ENCODE measurements at places on chromosomes 12 and 14.

- no peak for DNase-seq
Measured at GRCh38 chr14:101357559-101358319, 203.6 kb upstream of the DIO3 start.

GRCh38 chr12:85277900-85278597 lies 2.0 kb upstream of the ALX1 start:
- no peak for DNase-seq

- DNase-seq, result no peak
Measured at GRCh38 chr14:23436327-23437132, 1.1 kb upstream of the MYH7 start.

- no peak for DNase-seq
Measured at GRCh38 chr14:98682726-98683125, 589.3 kb downstream of the BCL11B start.

DNA sequence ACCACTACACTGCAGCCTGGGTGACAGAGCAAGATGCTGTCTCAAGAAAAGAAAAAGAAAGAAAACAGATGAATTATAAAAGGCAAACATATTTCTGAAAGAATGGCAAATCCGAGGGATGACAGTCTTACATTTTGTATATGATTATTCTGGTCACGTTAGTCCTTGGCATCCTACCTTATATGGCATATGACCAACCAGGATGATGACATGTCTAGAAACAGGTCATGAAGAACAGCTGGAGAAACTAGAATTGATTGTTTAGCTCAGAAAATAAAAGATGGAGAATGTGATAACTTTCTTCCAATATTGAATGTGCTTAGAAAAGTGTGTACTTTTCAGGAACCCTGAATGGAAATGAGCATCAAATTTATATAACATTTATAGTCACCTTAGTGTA lies 19.2 kb downstream of the SLC2A14 start:
- DNase-seq, result no peak

DNA sequence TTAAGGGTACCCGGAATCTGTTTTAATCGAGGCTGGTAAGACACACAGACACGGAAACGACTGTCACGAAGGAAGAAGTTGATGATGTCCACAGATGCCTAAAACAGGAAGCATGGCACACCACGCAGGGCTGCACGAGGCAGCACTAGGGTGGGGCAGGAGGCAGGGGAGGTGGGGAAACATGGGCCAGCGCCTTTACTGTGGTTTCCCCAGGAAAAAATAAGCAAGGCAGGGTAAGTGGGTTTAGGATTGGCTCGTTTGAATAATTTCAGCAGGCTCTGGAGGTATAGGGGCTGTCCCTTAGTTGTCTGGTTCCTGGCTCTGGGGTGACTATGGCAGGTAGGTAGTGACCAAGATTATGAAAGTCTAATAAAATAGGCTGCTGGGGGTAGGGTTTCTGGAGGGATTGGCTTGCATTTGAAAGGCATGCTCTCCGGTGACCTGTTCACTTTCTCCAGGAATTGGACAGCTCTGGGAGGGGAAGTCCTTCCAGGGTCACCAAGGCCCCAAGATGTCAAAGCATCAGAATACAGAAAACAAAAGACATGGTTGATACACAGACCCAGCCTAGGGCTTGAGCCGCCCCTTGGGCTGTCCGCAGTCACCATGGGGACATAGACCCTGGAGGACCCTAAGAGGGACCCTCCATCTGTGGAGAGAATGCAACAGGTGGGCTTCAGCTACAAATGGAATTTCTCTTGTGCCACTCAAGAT lies 35.3 kb downstream of the MAP1LC3B2 start:
- no peak for DNase-seq

DNA sequence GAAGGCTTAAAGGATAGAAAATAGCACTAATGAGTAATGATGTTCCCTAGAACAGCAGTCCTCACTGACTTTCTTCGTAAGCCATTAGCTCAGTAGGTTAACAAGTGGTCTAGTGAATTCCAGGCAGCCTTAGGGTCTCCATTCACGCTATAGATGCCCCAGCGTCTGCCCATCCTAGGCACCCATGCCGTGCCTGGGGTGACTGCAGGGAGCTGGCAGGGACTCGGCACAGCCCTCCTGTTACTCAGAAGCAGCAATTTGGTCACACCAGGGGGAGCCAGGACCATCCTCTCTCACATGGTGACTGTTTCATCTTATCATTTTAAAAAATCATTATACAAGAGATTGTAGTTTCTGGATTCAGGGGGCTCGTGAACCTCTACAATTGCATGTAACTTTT lies 66.0 kb upstream of the TRAF3 start:
- DNase-seq, result no peak

GRCh38 chr12:26711569-26711968 lies 121.4 kb downstream of the ITPR2 start:
- DNase-seq, result no peak

GRCh38 chr12:52946334-52946733 lies 2.6 kb upstream of the KRT18 start:
- DNase-seq, result no peak

DNA sequence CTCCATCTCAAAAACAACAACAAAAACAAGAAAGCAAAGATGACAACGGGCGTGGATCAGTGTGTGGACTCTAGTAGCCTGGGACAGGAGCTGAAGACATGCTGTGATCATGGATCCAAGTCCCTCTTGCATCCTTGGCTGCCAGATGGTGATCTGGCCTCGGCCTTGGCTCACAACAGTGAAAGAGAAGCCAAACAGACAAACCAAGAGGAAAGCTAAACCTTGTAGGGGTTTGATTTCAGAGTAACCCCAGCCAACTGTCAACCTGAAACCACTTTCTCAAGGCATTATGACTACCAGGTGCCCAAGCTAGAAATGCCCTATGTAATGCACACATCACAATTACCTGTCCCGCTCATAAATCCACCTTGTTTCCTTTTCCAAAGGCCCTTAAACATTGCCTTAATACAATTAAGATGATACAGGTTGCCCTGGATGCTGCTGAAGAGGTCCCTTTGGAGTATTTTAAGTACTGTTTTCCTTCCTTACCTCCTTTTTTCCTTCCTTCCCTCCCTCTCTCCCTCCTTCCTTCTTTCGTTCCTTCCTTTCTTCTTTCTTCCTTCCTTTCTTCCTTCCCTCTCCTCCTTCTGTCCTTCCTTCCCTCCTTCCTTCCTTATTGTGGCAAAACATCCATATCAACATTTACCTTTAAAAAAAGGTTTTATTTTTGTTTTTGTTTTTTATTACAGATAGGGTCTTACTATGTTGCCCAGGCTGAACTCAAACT lies 41.4 kb upstream of the NINJ2 start:
- DNase-seq, result no peak

DNA sequence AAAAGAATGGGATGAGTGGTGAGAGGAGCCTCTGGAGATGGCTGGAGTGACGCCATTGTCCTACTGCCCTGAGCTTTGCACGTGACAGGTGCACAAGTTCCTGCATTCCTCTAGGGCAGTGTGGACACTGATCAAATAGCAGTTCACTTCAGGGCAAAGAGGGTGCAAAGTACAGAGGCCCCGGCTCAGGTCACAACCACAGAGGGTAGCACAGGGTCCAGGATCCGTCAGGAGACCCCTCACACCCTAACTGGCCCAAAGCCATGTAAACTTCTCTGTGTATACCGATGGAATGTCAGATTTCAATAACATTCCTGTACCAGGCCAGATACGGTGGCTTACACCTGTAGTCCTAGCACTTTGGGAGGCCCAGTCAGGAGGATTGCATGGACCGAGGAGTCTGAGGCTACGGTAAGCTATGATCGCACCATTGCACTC lies 10.4 kb upstream of the FBLN5 start:
- DNase-seq, result no peak

DNA sequence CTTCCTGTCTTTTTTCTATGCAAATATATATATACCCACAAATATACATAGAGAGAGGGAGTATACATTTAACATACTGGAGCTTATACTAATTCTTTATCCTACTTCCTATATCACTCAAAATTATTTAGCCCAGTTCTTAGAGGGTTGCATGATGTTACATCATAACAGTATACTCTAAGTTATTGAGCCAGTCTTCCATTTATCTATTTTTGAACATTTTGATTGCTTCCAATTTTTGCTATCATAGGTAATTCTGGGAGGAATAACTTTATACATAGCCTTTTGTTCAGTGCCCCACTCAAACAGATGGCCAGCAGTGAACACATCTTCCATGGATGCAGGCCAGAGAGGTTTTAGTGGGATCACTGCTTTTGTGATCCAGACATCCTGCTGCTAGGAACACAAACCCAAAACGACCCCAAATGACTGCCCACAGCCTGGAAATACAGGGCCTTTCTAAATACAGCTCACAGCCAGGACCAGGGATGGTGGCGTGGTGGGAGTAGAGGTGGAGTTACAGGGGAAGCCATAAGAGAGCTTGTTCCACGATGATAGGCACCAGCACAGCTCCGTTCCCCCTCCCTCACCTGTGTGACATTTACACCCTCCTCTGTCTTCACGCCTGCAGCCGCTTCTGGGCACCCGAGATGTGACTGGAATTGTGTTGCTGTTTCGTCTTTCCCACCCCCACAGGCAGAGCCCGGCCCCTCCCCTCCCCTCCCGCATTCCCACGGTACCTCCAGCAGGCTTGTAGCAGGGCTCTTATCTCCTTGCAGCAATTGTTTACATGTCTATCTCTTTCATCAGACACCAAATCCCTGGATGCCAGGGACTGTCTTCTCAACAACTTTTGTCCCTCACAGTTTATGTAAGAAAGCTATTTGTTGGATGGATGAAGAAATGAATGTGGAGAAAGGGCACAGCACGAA lies 30.7 kb upstream of the HDAC7 start:
- DNase-seq, result no peak

DNA sequence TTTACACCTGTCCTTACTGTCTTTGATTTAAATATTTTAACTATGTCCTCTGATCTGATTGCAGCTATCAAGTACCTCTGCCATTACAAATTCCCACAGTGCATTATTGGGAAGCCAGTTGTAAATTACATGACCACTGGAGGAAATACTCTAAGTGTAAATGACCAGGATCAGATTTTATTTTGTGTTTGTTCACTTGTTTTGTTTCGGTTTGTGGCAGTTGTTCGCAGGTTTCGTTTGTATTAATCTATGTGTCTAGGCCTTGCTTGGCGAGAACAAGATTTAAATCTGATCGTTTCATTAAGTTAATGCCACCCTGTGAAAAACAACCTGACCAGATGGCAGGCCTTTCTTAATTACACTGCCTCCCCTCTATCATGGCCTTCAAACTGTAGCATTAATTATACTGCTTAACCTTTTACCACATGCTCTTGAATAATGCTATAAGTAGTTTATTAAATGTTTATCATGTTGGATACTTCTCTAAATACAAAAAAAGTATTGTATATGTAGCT lies 990.1 kb downstream of the TMTC2 start:
- no peak for DNase-seq

DNA sequence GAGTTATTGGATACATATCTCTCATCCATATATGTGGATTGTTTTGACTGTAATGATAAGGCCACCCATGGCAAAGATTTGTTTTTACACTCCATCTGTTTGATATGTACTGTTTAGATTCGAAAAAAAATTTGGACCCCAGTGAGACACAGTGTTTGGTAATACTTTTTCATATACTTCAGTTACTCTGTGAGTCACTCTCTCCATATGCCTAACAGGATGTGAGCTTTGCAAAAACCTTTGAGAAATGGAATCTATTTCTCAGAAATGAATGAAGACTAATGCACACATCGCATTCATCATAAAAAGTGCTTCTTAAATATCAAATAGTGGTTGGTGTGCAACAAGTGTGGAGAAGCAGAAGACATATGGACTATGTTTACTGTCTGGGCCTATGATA lies 781.5 kb downstream of the SLC6A15 start:
- no peak for DNase-seq

- DNase-seq, result no peak
Measured at GRCh38 chr14:38078393-38078792, 129.3 kb upstream of the SSTR1 start.

GRCh38 chr12:95214466-95214865 lies 2.8 kb downstream of the FGD6 start:
- no peak for DNase-seq

- peak; percentile 10 for DNase-seq
Measured at GRCh38 chr12:53102883-53103807, at the start of gene SOAT2. Gene SOAT2, plus strand, starts transcription at chr12:53103486. Its CDS starts 92 bp downstream, at chr12:53103578.

DNA sequence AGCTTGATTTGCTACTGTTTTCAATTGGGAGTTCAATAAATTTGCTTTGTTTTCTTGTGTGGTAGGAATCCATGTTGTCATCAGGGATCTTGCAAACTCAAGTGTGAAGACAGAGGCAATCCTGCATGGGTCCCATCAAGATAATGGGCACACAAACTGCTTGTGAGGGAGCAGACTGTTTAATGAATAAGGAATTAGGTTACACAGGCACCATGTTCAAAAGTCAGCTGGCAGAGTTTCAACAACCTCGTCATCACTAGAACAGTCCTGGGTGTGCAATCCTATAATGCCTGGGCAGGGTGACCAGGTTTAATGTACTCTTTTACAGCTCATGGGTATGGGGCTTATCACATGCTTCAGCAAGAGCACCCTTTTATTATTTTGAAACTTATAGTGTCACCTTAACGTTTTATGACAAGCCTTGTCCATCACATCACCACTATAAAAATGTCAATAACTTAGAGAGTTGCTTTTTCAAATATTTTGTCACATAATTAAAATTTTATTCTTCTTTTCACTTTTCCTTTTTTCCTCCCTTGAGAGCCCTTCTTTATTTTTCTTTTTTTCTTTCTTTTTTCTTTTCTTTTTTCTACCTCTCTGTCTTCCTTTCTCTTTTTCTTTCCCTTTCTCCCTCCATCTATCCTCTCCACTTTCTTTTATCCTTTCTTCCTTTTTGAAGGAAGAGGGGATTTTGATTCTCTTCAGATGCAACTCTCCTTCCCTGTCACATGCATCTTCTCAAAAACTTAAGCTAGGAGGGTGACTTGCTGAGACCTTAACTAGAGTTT lies 252.2 kb upstream of the ATP2B1 start:
- no peak for DNase-seq

DNA sequence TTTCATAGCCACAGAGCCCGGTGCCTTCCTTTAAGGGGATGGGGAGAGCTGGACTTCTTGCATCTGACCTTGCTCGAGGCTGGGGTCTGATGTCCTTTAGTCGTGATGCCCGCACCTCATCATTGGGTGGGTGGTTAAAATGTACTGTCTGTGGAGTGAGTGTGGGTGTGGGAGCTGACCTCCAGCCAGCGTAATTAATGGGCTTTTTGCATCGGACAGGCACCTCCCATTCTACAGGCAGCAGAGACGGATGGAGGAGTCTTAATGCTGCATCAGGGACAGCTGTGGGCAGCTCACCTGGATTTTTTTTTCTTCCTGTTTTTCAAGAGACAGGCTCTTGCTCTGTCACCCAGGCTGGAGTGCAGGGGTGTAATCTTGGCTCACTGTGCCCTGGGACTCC lies 114.8 kb downstream of the PTPN11 start:
- DNase-seq, result no peak

DNA sequence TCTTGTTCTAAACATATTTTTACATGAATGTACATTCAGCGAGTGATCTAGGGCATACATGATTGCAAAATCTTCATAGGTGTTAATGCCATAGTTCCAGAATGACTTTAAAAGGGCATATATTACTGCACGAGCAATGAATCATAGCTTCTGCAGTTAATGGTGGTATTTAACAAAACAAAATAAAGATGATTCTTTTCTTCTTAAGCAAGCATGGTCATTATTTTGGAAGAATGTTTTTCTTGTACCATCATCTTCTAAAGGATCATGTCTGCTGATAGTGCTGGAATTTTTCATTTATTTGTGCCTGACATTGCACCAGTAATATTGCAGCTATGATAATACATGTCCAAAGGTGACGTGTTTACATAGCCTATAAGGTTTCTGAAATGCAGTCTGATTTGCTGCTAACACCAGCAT lies 388.6 kb downstream of the CCDC91 start:
- no peak for DNase-seq

Data from NCI-H526 (cell line).